ENCODE measurements at places on chromosomes 6 and 20.

DNA sequence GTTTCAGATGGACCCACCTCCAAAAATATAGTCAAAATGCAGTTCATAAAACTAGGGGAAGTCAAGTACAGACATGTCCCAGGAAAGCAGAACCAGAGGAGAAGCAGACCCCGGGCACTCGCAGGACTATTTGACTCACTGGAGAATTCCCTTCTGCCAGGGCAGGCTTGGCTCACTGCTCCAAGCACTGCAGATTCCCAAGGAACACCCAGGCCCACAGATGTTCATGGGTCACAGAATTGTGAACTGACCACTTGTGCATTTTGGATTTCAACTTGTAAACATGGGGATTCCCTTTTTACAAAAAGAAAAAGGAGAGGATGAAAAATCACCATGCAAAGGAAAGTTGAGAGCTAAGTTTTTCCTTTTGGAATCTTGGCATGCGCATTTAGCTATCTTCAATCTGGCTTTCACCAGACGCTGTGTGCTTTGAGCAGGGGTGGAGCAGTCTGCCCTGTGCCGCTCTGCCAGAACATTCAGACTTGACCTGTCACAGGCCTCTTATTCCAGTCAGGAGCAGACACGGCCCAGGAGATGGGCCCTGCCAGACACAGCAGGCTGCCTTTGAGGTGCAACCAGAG is 237.5 kb upstream of the TAB2 start:
- no peak for DNase-seq

GRCh38 chr20:3459881-3460307 is 10.9 kb upstream of the ATRN start:
- DNase-seq = no peak

DNA sequence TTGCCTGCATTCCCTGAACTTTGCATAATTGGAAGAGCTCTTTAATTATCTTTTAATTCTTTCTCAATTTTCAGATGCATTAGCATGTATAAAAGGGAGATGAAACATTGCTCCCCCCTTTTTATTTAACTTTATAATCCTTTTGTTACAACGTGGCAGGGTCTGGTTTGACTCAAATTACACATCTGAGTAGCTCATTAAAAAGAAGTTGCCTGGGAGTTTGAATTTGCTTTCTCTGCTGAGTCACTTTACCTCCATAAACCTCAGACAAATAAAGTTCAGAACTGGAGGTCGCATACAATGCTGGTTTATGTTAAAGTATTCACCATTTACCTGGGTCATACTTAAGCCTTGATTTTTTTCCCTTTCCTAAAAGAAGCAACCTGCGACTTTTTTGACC is 495.2 kb downstream of the PREX1 start:
- no peak for DNase-seq

DNA sequence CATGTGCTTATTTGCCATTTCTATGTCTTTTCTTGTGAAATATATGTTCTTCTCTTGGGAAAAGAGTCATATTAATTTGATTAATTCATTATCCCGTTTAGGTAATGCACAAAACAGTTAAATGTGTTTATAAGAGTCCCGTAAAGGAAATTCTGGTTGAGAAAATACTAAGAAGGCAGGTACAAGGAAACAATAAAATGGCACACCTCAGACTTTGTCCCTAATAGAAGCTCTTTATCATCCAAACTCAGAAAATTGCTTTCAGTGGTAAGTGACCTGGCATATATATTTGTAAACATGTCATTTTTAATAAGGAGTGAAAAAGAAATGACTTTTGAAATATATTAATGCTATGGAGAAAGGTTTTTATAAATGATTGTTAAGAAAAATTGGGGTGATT is 540.5 kb upstream of the CITED2 start:
- no peak for DNase-seq

- DNase-seq = no peak
Measured at GRCh38 chr20:41475503-41475902, 108.9 kb upstream of the EMILIN3 start.

GRCh38 chr6:34990971-34991560 is 102.0 kb downstream of the ANKS1A start:
- no peak for DNase-seq

DNA sequence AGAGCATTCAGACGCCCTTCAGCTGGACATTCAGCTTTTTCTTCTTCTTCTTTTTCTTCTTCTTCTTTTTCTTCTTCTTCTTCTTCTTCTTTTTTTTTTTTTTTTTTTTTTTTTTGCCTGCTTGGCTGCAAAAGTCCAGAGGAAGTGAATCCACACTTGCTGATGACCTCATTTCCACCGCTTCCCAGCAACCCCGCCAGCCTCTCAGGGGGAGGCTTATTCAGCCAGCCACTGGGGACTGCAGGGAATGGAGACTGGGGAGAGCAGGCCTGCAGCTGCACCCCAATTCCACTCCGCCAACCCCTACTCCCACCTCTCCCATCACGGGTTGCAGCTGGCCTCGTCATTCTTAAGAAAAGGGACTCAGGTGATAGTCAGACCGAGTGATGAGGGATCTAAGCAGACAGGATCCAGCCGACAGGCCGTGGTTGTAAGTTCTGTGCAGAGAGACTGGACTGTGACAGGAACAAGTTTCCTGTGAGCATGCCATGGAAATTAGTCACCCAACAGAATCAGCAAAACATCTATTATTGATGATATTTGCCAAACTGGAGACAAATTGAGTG is 59.0 kb upstream of the QKI start:
- no peak for DNase-seq
